GF-D8 (cell line): ENCODE measurements at places on chromosomes 5 and 9.

- DNase-seq: no peak
Measured at GRCh38 chr5:7246287-7246686, 149.7 kb upstream of the ADCY2 start.

DNA sequence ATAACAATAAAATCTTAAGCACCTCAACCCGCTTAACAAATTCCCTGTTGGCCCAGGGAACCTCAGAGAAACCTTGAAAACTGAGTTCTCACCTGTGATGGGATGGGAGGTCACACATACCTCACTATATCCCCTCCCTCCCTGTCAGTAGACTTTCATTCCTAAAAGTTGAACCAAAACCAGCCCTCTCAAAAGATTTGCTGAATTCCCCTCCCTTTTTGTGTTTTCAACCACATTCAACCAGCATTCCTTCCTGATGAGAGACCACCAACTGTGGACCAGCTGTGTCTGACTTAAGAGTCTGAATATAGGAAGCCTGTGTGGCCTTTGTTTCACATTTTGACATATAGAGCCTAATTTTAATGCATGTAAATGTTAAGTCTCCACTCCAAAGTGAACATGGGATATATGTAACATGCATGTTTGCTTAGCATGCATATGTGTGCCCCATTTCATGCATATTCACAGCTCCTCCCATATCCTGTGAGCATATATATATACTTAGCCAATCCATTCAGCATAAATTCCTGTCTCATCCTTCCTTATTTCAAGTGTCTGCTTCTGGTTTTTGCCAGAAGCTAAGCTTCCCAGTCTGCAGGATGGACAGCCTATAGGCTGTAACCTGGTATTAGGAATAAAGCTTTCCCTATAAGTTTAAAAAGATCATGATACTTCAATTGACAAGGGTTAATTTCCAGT, 604.6 kb downstream of the PTPRD start:
- DNase-seq: no peak

- no peak for DNase-seq
Measured at GRCh38 chr5:32299059-32299677, 13.6 kb downstream of the MTMR12 start.

DNA sequence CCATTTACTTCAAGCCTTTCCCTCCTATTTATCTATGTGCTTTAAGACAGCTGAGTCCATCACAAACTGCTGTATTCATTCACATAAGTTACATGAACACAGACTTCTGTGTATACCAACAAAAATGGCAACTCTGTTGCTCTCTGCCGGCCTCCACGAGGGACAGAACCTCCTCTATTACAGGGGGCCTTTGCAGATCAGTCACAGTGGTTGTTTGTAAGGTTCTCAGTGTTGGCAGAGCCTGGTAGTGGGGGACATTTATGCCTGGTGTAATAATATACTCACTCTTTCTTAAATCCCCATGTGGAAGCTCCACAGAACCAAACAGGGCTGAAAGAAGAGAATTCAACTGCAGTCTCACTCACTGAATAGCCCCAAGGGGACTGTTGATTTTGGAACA, 76.5 kb downstream of the SLC1A1 start:
- no peak for DNase-seq

- DNase-seq: no peak
Measured at GRCh38 chr5:146947181-146947941, 68.8 kb upstream of the PPP2R2B start.

DNA sequence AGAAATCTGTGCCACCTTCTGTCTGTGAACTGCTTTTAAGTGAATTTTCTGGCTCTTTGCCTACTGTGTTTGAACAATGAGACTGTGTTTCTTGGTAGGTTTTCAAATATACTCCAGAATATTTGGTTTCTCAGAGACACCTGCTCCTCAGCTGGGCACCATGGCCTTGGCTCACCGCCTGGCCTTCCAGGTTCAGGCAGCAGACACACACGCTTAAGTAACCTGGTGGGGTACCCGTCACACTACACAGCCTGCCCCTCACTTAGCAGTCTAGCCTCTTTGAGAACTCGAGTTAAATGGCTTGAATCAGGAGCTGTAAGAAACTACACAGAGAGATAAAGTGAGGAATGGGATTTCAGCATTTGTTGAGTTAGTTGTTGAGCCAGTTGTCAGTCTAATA, 530.5 kb downstream of the MTRR start:
- no peak for DNase-seq

- DNase-seq: no peak
Measured at GRCh38 chr5:89228355-89228754, 345.4 kb upstream of the MEF2C start.

GRCh38 chr9:115786321-115786720, 367.3 kb upstream of the PAPPA start:
- no peak for DNase-seq

DNA sequence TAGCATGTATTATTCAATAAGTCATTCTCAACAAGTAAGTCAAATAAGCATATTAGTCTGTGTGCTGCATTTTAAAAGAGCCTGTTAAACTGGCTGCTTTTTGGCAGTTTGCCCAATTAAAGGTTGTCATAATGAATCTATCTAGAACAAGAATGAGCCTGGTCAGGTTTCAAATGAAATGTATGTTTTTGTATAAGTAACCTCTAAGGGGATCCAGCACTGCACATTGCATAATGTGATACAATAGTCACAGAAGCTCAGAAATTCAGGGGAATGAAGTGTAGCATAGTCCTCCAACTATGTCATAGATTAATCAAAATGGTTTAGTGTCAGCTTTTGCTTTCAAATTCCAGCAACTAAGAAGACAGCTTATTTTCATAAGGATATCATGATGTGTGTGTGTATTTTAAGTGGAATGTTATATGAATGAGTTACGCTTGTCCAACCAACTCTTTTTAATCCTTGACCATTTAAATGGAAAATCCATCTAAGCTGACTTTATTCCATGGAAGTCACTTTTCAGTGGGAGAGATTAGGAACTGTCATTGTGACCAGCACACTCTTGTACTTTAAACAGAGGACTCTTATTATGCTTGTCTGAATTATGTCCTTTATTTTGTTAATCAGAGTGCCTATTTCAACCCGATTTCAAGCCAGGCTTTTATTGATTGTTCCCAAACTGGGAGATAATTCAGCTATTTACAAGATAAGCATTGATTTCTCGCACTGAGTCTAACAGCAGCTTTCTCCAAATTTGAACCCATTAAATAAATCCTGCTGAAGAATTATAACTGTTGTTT, 283.9 kb upstream of the ADAMTSL1 start:
- no peak for DNase-seq

DNA sequence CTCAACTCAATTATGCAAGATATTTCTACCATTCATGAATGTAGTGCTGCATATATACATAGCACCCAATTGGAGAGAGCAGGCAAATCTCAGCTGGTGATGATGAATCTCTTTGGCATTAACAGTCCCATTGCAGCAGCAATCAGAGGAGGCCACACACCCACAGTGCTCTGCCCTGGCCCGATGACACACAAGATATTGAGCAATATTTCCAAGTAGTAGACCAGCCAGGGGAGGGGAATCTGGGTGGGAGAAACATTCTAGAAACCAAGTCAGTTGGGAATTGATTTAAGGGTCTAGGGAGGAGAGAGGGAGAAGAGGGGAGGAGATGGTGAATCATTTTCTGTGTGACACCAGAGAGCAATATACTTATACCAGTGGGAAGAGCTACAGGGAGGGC, 14.9 kb upstream of the C5orf63 start:
- DNase-seq: no peak

- no peak for DNase-seq
Measured at GRCh38 chr9:18423791-18424531, 50.0 kb upstream of the ADAMTSL1 start.

GRCh38 chr5:176384991-176385390, 3.4 kb downstream of the NOP16 start:
- DNase-seq: no peak

DNA sequence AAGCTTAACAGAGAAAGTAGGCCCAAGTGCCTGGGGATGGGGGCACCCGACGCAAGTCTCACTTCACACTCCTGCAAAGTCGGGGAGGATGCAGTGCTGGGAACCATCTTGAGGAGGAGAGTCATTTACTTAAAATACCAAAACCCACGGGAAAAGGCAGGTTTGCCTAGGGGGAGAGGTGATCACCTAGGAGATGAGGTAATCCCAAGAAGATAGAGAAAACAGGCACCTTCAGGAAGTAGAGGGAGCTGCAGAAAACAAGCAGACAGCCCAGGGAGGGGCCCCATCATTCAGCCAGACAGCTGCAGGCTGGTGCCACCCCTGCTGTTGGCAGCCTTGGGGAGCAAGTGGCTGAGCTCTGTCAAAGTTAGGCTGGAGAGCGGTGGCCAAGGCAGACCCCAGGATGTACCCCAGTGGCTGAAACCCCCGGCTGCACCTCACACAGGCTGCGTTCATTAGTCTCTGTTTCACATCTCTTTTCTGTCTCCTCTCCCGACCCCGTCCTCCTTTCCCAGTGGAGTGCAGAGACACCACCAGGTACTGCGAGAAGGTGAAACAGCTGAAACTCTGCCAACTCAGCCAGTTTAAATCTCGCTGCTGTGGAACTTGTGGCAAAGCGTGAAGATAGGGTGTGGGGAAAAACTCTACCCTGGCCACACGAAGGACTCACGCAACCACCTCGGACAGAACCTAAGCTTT, 124.9 kb downstream of the SAXO1 start:
- DNase-seq: no peak

DNA sequence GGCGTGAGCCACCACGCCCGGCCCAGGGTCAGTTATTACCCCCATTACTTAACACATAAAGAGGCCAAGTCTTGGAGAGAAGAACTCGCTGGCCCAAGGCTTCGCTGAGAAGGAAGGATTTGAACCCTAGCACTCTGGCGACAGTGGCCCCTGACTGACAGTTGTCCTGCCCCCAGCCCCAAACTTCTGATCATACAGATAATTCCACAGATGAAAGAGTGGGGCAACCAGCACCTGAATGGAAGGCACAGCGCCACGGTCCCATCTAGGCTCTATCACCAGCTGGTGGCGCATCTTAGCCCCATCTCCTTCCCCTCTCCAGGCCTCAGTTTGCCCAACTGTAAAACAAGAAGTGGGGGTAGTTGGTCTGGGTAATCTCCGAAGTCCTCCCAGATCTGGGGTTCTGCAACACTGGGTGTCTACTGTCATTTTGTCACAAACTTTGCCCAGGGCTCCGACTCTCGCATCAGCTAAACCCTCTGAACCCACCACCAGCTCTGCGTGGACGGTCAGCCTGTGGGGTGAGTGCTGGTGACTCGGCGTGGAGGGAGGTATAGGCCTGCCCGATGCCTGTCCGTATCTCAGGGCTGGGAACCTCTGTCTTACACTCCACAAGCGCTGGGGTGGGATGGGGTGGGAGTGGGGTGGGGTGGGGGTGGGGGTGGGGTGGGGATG, 209.3 kb downstream of the C9orf50 start:
- no peak for DNase-seq

DNA sequence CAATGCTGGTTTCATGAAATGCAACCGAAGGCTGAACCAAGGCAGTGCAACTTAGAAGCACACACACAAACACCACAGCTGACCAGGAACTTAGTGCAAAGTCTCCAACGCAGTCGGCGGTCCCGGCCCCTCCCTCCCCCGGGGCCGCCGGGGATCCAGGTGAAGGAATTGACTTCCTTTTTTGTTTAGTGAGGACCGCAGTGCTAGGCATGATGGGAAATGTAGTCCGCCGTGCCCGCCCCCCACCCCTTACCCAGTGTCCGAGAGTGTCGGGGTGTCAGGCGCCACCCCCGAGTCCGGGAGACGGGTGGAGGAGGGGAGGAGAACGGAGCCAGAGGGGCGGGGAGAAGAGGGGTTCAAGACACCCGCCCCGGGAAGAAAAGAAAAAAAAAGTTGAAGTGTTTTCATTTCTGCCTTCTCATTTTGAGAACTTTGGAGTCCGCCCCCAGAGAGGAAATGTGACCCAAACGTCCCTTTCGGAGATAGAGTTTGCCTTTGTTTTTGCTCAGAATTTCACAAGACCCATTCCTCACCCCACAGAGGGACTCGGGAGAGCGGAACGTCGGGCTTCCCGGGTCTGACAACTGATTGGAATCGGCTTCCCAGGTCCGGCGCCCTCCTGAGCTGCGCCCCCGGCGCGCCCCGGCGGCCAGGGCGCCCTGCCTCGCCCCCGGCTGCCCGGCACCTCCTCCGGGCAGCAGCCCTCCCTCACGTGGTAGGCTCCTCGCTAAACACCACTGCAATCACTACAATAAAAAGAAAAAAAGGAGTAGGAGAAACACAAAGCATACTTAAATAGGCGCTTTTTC, 2.0 kb downstream of the IER5L start:
- DNase-seq: peak; percentile 77

- DNase-seq: no peak
Measured at GRCh38 chr5:88952996-88953643, 70.1 kb upstream of the MEF2C start.

DNA sequence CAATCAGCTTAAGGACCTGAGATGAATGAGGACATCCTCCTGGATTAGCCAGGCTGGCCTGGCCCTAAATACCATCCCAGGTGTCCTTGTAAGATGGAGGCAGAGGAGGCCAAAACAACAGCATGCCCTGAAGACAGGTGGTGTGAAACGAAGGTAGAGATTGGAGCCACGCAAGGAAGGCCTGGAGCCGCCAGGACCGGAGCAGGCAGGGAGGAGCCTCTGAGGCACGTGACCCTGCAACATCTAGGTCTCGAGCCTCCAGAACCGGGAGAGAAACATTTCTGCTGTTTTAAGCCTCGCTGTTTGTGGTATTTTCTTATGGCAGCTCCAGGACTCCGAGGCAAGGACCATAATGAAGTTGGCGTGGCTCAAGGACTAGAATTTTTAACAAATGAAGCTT, 9.7 kb upstream of the COL5A1 start:
- DNase-seq: no peak

DNA sequence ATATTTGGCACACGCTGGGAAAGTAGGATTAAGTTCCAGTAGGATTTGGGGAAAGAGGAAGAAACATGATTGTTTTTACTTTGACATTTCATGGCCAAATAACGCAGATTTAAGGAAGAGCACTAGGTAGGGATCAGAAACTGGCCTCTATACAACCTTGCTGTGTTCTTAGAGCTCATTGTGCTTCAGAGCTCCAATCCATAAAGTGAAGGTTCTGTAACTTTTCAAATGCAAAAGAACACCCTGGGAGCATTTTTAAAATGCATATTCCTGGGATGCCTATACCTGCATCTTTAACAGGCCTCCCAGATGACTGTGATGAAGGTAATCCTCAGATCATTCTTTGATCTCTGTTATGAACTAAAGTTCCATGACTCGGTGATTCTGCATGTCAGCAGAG, 77.1 kb downstream of the YIPF5 start:
- no peak for DNase-seq

- no peak for DNase-seq
Measured at GRCh38 chr5:148776780-148777179, 49.6 kb upstream of the ADRB2 start.

DNA sequence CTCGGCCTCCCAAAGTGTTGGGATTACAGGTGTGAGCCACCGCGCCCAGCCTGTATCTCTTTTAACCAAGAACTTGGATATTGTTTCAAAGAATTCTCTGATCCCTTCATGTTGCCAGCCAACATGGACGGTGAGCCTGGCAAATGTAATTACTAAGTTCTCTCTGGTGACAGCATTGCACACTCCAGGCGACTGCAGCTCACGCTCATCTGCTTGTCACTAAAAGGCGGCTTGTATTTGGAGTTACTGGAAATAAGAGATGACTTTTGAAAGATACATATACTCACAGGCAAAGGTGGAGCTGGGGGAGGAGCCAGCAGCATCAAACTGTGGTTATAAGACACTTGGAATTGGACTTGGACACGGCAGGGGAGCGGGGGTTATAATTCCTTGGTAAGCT, 172.3 kb downstream of the SLIT3 start:
- no peak for DNase-seq

- no peak for DNase-seq
Measured at GRCh38 chr9:126668058-126668457, 54.3 kb downstream of the LMX1B start.
